ENCODE measurements at places on chromosomes 12 and 14.
A peak's percentile ranks its signal among the peaks of the same experiment; 100 is the strongest.

DNA sequence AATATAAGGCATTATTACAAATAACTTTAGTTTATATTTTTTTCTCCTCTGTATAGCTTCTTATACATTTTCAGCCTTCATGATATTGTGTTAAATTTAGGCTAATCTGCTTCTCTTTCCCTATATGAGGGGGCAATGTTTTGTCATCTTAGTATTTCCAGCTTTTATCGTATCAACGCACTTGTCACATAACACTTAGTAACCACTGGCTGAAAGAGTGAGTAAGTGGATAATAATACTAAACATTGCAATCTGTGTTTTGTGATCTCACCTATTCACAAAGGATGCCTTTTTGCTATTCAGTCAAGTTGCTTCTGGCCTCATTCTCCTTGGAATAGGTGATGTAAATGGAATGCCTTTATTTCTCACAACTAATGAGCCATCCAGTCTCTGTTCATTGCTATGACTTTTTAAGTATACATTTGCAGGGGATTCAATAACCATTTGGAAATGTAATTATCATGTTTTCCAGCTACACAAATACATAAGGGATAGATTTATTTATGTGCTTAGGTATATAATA lies 260.9 kb downstream of the BMP4 start:
- DNase-seq, result no peak

- DNase-seq, result no peak
Measured at GRCh38 chr12:24821691-24822090, 127.2 kb downstream of the BCAT1 start.

GRCh38 chr12:65596514-65597091 lies 227.7 kb upstream of the HMGA2 start:
- no peak for DNase-seq

DNA sequence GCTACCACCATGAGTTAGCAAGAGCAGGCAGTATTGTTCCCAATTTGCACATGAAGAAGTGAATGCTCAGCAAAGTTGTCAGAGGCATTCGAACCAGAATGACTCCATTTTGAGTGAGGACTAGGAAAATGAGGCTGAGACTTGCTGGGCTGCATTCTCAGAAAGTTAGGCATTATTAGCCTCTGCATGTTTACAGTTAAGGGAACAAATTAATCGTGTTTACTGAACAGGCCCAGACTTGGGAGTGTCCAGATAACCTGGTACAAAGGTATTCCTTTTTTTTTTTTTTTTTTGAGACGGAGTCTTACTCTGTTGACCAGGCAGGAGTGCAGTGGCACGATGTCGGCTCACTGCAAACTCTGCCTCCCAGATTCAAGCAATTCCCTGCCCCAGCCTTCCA lies 22.5 kb upstream of the VWF start:
- no peak for DNase-seq

DNA sequence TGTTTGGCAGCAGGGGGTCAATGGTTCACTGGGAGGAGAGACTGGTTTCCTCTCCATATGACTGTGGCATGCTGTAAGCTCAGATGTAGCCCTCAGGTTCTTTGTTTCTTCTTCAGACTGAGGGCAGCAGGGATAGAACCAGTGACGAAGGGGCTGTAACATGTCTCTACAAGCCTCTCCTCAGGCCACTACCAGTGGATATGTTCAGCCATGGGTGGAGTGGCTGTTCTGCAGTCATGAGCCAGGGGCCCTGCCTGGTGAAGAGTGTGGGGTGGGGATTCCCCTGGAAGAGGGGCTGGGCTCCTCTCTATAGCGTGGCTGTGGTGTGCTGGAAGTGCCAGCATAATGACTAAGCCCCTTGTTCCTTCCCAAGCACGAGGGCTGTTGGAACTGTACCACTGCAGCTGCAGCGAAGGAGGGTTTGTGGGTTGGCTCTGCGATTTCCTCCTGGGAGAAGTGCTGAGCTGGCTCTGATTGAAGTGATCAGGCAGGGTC lies 55.8 kb downstream of the CMAS start:
- no peak for DNase-seq

DNA sequence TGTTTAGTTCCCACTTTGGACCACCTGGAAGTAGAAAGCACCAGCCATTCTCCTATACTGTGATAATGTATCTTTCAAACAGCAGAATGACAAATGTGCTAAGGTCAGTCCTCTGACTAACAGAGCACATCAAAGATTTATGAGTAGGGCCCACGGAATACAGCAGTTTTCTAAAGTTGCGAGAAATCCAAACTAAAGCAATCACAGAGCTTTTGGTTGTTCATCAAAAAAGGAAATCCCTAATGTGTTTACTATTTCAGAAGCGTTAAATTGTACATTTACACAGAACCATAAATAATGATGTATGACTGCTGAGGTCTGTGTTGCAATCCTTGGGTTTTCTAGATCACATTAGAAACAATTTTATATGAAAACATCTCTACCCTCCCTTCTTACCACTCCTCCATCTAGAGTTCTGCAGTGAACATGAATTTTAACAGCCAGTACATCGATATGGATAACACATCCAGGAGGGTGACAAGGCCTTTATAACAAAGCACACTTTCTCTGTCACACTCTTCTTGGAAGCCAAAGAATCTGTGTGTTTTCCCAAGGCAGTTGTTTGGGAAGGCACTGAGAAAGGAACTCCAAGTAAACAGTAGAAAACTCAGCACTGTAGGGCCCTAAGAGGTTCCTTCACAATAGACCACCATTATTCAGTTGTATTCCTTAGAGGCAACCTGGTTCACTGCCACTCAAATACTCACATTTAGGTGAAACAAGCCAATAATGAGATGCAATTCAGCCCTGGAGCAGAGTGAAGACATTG lies 7.3 kb downstream of the KITLG start:
- no peak for DNase-seq

DNA sequence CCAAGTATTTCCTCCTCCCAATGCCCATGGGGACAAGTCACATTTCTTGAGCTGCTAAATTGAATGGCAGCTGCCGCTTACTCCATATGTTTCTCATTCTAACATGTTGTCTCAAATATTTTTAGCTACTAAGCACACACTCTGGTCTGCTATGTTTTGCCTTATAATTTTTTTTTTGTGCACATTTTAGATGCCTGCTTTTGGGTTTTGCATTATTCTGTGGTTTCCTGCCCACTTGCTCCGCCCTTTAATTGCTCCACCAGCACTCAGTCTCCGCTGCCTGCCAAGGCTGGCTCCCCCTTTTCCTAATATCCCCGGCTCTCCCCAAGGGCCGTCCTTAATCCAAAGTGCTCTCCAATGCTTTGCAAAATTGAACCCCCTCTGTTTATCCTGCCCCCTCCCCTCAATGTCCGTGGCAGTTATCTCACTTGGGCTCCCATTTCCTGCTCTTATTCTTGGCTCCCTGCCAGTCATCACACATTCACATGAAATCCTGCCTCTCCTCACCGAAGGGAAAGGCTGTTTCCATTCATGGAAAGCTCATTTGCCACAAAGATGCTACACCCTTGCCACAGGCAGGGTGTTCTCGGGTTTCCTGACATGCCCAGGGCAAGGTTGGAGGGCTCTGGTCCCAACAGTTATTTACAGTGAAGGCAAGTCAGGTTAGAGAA lies 79.4 kb downstream of the C12orf75 start:
- DNase-seq, result peak; percentile 96

DNA sequence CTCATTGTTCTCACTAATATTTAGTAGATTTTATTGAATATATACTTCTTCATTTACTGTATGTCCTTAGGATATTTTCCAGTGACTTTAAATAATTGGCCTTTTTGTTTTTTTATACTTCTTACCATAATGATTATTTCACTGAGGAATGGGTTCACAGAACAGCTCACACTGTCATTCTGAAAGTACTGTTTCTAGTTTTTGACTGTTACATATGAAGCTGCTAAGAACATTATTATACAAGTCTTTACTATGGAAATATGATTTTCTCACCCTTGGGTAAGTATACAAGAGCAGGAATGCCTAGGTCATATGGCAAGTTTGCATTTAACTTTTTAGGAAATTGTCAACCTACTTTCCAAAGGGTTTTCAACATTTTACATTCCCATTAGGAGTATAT lies 343.1 kb downstream of the CCER1 start:
- DNase-seq, result no peak

DNA sequence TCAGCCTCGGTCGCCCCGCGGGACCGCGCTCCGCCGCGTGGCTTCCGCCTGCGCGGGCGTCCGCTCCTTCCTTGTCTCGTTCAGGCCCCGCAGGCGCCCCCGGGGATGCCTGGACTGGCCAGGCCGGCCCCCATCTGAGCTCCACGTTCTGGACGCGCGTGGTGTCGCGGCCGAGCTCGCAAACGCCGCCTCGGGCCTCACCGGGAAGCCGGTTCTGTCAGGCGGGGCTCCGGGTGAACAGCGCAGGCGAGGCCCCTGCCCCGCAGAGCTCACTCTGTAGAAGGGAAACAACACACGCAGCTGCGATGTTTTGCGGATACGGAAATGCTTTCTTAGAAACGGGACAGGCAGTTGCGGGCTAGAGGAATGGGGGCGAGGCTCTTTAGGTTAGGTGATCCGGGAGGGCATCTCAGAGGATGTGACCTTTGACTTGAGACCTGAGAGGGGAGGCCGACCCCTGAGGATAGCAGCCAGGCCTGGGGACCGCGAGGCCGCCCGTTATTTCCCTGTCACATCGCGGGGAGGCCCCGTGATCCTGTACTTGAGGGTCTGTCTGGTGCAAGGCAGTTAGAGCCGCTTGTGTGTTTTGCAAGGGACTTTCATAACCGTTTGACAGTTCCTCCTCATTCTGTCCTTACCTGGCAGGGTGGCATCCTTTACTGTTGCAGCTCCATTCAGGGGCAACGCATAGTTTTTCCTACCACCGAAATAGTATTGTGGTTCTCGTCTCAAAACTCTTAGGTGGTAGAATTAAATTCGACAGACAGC lies 584 bp downstream of the VRK1 start:
- DNase-seq, result no peak

DNA sequence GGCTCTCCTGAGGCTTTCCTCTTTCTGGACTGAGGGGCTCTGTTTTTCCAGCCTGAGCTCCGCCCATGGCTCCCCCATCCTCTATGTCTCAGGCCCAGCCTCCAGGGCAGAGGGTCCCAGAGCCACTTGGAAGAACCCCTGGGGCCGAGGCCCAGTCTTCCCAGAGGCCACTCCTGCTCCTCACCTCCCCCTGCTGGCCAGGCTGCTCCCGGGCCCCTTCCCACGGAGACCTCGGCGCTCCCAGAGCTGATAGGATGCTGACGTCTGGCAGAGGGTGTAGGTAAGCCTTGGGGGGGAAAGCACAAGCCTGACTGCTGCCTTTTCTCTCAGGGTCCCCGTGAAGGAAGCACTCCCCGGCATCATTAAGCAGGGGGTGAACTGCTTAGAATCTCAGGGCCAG lies 51.4 kb downstream of the ERH start:
- DNase-seq, result no peak

GRCh38 chr14:105398726-105399465 lies 558 bp downstream of the TEX22 start:
- no peak for DNase-seq

DNA sequence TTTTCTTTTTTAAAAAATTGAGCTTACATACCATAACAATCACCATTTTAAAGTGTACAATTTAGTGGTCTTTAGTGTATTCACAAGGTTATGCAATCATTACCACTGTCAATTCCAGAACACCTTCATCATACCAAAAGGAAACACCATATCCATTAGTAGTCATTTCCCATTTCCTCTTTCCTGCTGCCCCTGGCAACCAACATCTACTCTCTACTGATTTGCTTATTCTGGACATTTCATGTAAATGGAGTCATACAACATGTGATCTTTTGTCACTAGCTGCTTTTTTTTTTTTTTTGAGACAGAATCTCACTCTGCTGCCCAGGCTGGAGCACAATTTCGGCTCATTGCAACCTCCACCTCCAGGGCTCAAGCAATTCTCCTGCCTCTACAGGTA lies 66.8 kb upstream of the CFL2 start:
- no peak for DNase-seq

- DNase-seq, result no peak
Measured at GRCh38 chr14:95313707-95314106, 6.0 kb downstream of the CLMN start.

GRCh38 chr12:70096759-70097410 lies 146.3 kb upstream of the CNOT2 start:
- DNase-seq, result no peak

GRCh38 chr14:55605793-55606192 lies 25.8 kb downstream of the KTN1 start:
- DNase-seq, result no peak

DNA sequence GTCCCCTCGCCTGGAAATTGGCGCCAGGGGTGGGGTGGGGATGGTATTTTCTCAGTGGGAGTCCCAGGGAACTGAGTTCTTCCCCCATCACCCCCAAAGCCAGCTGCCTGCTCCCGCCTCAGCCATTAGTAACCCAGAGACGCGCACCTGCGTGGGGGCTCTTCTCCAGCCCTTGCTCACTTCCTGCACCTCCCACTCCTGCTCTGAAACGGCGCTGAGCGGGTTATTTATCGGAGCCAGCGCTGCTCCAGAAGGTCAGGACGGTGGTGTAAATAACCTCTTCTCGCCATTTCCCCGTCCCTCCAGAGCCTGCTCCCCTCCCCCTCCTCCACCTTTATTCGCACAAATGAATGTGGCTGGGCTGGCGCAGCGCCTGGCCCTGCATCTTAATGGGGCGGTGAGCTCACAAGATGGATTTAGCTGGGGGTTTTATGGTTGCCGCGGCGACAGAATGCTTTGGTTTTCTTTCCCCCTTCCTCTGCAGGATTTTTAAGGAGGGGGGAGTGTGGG lies 12.2 kb downstream of the GPR84 start:
- peak; percentile 58 for DNase-seq

DNA sequence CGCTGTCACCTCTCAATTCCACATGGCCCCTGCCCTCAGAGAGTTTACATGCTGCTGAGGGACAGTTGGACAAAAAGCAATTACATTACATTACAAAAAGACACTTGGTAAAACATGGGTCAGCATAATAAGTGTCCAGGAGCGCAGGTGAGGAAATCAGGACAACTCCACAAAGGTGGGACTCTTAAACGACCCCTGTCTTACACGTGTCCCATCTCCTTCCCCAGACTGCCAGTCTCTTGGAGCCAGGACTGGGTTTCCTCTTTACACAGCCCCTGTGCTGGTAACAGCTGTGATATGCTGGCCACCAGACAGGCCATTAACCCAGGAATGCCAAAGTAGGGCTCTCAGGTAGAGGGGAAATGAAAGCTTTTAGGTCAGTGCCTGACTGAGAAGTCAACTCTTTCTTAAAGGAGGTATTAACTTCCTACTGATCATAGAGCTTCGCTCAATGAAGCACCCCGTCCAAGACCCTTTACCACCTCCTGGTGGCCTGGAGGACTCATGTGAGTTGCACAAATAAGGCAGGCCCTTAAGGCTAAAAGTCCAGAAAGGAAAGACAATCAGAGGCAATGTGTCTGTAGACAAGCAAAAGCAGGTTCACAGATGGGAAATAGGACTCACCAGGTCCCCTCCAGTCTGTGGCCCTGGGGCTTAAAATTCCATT lies 55.5 kb downstream of the ANO2 start:
- no peak for DNase-seq

GRCh38 chr14:101124815-101125214 lies 221.3 kb upstream of the RTL1 start:
- no peak for DNase-seq

- no peak for DNase-seq
Measured at GRCh38 chr12:47774663-47775062, 1.6 kb downstream of the SLC48A1 start.

DNA sequence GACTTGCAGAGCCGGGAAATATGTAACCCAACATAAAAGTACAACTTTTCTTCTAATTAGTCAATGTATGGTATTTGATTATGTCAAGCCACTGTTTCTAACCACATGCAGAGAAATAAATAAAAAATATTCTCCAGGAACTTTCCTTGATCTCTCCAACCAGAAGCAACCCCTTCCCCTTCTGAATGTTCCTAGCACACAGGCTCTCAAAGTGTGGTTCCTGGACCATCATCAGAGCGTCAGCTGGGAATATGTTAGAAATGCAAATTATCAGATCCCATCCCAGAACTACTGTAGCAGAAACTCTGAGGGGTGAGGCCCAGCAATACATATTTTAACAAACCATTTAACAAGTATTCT lies 21.0 kb upstream of the ITPR2 start:
- DNase-seq, result no peak

All from NCI-H187 treated with DMSO at 0.1 percent for 48 hours (cell line).